ENCODE measurements at places on chromosomes 2 and 18. TPM values are rescaled to one million over a fixed set of nuclear protein-coding genes. Genes with fewer than 3 reads are reported as not detected.

DNA sequence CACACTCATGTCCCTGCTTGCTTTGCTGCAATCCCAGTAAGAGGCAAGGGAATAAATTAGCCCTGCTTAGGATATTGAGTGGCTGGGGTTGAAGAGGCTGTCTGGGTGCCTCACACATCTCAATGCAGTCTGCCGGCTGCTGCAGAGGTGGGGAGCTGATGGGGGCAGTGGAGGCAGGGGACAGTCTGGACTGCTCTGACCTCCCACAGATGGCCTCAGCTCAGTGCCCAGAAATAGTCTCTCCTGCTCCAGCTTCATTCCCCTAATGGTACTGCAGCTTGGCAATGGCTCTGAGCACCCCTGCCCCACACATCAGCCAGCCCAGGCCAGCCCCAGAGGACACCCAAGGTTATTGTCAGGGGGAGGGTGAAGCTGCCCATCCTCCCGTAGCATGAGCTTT lies 21.5 kb upstream of the TNS1 start:
- no peak for DNase-seq

DNA sequence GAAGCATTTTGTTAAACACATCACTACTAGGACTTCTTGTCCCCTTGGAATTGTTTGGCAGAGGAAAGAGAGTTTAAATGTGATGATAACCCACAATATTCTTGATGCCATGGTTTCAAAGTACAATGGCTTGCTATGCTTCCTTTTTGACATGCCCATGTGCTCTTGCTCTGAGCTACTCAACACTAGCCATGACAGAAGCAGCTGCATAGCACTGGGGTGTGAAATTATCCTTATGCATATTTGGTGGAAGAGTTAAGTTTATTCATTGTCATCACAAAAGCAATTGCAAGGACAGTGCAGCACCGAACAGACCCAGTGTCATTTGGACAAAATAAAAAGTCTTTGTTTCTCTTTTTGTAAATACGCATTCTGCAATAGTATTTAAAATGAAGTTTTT lies 209.9 kb upstream of the CDH20 start:
- no peak for DNase-seq

- DNase-seq: no peak
Measured at GRCh38 chr2:133526530-133527300, 41.5 kb downstream of the NCKAP5 start.

The WDCP gene
- 14.6 TPM for polyA plus RNA-seq

Measured in left renal cortex interstitium (tissue), 4 donors.